ENCODE measurements at places on chromosomes 1 and 21.

DNA sequence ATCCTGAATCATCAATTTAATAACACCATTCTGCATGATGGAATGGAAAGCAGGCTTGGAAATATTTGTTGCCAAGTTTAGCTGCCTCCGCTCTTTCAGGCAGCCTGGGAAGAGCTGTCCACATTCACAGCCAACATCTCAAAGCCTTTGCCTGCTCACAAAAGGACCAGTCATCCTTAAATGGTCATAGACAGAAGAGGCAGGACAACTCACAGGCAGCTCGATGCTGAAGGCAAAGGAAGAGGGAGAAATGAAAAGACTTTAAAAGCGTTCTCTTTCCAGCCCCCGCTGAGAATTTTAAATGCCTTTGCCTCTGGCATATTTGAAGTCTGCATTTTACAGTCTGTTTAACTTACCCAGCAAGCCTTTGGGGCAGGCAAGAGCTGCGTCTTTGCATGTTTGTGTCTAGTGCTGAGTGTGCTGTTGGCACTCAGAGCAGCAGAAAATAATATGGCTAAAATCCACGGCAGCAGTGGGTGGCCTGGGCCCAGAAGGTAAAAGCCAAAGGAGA is 68.9 kb downstream of the NMNAT2 start:
- no peak for DNase-seq

GRCh38 chr21:38830671-38831525 is 25.2 kb downstream of the ETS2 start:
- no peak for DNase-seq

GRCh38 chr21:24976238-24976637 is 631.0 kb downstream of the MRPL39 start:
- no peak for DNase-seq

DNA sequence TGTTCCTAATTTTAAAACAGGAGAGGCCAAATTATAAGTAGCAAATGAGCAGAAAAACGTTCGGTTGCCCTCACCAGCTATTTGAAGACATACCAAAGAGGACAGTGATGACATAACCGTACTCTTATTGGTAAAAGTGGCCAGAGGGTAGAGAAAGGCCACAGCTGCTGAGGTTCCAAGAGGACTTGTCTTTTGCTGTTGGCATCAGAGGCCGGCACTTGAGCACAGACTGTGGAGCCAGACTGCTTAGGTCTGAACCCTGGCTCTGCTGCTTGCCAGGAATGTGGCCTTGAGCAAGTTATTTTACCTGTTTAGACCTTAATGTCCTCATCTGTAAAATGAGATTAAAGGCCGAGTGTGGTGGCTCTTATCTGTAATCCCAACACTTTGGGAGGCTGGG is 14.9 kb downstream of the ETV3L start:
- no peak for DNase-seq

- no peak for DNase-seq
These were observed 270.9 kb downstream of the CHRM3 start for GRCh38 chr1:239657291-239657690.

DNA sequence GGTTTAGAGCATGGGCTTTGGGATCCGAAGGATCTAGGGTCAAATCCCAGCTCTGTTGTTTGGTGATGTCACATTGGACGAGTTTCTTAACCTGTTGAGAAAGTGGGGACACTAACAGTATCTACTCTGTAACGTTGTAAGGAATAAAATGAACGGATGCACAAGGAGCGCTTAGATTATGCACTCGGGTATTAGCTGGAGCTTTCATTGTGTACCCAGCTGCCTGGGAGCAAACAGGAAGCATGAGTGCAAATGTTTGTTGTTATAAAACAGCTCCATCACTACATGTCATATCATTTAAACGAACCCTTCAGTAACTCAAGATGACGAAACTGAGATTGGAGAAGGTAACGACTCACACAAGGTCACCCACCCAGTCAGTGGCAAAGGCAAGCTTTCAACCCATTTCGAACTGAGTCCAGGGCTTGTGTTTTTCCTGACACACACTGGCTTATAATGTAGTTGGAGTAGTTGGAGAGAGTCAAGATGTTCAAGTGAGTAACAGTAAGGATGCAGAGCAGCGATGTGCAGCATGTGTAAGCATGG is 16.2 kb upstream of the SLC6A17 start:
- no peak for DNase-seq

GRCh38 chr1:104526158-104526795 is 776.6 kb downstream of the AMY1C start:
- no peak for DNase-seq

DNA sequence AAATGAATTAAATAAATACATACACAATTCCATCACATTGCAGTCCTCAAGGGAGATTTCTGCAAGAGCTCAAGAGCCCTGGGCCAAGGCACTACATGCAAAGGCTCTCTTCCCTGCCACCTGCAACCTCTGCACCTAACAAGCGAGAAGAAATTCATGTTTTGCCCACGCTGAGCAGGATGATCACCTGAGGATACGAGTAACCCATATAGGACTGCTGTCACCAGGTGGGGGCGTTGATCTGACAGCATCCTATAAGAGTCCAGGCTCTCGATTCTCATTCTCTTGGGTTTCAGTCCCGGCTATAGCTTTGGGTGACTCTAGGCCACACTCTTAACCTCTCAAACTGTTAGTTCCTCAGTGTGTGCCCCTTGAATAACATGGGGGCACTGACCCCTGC is 18.7 kb upstream of the SPOCD1 start:
- peak; percentile 47 for DNase-seq

Measured in CD4-positive, alpha-beta T cell treated with Interleukin-6 for 4 hours (primary cell).